ENCODE measurements at places on chromosomes 3 and 15.

DNA sequence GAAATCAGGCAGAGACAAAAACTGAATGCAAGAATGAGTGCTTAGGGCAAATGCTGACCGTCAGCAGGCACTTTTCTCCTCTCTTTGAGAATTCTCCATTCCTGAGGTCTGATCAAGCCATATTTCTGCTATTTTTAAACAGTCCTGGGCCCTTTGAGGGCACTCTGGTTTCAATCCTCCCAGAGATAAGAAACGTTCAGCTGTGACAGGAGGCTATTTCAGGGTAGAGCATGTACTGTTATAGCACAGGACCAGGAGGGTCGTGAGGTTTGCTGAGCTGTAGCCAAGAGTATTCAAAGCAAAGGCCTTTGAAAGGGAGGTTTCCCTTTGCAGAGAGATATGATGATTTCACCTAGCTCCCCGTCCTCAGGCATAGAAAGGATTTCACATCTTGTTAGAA lies 39.6 kb upstream of the PDZRN3 start:
- no peak for DNase-seq

- DNase-seq: peak; percentile 10
These were observed 13.6 kb upstream of the CSK start for GRCh38 chr15:74768099-74768770.

- no peak for DNase-seq
These were observed 957.8 kb downstream of the ROBO1 start for GRCh38 chr3:78809966-78810365.

DNA sequence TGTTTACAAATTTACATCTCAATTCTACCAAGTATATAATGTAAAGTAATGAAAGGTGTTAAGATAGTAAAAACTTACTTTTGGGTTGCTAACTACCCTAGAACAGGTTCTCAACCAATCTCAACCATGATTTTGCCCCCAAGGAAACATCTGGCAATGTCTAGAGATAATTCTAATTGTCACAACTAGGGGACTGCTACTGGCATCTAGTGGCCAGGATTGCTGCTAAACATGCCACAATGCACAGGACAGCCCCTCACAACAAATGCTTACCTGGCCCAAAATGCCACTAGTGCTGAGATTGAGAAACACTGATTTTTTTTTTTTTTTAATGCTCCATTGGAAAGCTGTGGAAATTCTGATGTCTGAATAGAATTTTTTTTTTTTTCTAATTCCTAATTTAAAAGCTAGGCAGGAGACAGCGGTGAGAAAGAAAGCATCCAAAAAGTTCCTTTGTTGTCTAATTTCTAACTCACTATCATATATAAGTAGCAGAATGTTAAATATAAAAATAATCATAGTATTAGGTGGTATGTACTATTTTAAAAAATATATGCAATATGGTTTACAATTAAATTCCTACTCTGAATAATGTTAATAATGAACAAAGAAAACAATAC lies 81.5 kb downstream of the TJP1 start:
- no peak for DNase-seq

GRCh38 chr3:183129243-183129642 lies 29.9 kb upstream of the MCCC1 start:
- DNase-seq: no peak

- DNase-seq: no peak
These were observed 54.3 kb upstream of the SMAD3 start for GRCh38 chr15:67010898-67011616.
